ENCODE measurements at places on chromosomes 3 and 15.

- no peak overlapping the region for H3K4me3 ChIP-seq
- H3K27me3 ChIP-seq: no peaks in the 10 kb centered on the region
- no peaks in the 10 kb centered on the region for H3K4me1 ChIP-seq
- H3K36me3 ChIP-seq: no peaks in the 10 kb centered on the region
Observed at GRCh38 chr3:117763561-117763960, 1054.0 kb downstream of the TUSC7 start.

GRCh38 chr15:92636908-92637481, 18.6 kb downstream of the FAM174B start:
- H3K27ac ChIP-seq: no peak overlapping the region
- no peak overlapping the region for H3K4me3 ChIP-seq
- DNase-seq: peak; percentile 39
- peaks cover 6% of the 10 kb centered on the region for H3K4me1 ChIP-seq
- H3K27me3 ChIP-seq: no peaks in the 10 kb centered on the region
- H3K36me3 ChIP-seq: no peaks in the 10 kb centered on the region

DNA sequence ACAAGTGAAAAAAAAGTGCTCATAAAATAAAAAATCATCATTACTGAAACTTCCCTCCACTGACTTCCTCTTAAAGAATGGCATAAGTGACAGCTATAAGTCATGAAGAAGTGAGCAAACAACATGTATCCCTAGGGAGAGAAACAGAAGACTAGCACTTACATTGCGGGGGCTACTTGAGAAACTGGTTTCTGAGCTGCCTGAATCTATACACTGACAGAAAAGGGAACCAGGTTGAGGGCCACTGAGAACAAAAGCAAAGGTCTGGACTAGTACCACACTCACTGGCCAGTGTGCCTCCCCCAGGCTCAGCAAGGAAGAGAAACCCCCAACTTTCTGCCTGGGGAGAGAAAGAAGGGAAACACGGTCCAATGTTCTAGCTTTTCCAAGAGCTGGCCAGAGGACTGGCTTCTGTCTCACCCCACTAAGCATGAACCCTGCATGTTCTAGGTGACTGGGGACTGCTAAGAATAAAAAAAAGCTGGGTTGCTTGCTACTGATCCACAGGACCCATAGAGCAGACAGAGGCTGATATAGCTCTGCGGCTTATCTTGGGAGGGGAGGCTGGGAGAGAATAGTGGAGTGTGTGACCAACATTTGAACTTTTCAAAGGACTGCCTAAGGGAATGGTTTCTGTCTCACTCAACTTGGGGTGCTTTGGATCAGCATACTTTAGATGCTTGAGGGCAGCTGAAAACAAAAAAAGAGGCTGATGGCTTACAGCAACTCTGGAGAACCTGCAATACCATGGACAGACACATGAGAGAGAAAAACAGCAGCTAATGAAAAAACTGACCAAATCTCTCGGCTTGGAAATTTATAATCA, 8.1 kb downstream of the RAD18 start:
- no peak overlapping the region for H3K27ac ChIP-seq
- no peak overlapping the region for H3K4me3 ChIP-seq
- no peaks in the 10 kb centered on the region for H3K4me1 ChIP-seq

DNA sequence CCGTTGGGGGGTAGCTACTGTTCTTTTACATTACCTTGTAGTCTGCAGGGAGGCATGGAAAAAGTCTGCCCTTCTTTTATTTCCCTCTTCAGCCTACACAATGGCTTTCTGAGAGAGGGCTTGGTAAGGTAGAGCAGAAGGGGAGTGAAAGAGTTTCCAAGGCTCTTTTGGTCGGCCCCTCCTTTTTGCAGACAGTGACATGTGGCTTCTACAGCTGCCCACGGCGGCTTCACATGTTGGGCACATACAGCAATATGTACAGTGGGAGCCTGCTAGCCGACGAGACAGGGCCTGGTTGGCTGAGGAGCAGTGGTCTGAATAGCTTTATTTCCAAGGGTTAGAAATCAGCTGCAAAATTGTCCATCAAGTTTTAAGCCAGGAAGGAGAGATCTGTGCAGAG, 4.0 kb downstream of the INAFM2 start:
- peaks cover 9% of the 10 kb centered on the region for H3K4me1 ChIP-seq
- H3K4me3 ChIP-seq: no peak overlapping the region
- no peaks in the 10 kb centered on the region for H3K27me3 ChIP-seq
- no peak overlapping the region for H3K27ac ChIP-seq
- DNase-seq: no peak

DNA sequence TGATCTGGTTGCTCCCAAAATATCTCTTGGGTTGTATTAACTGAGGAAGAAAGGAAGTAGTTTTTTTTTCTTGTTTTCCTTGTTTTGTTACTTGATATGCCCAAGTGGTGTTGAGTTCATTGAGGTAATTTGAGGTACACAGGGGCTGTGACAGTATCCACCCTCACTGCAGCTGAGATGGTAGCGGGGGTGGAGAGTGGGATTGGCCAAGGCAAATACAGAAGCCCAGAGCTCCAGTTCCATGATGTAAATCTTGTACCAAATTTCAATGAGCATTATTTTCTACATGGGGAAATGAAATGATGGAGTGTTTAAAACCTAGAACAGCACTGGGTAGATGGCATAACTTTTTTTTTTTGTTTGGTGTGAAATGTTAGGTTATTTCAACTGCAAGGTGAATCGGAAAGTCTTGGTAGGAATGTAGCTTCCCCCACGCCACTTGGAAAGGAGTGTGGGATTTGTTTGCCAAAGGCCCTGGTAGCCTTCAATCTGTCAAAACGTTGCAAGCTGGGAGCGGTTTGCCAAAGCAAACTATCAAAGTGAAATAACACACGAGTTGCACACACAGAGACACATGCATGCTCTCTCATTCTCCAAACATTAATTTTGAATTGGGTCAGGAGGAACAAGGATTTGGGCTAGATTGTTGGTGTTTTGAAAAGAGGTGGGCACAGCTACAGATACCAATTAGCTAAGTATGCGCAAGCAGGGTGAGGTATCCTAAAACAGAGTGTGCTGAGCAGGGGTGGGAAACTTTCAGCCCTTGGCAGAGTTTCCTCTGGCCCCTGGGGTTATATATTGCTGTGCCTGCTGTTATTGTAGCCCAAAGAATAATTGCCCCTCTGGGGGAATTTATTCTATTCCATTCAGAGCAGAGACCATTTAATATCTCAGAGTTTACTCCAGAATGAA, 34.6 kb downstream of the THSD4 start:
- no peak overlapping the region for H3K4me3 ChIP-seq
- no peaks in the 10 kb centered on the region for H3K27me3 ChIP-seq
- no peaks in the 10 kb centered on the region for H3K4me1 ChIP-seq
- DNase-seq: no peak
- H3K27ac ChIP-seq: no peak overlapping the region

GRCh38 chr3:187291001-187291511, 481 bp downstream of the MASP1 start:
- no peaks in the 10 kb centered on the region for H3K36me3 ChIP-seq
- H3K27me3 ChIP-seq: no peaks in the 10 kb centered on the region
- DNase-seq: no peak
- no peak overlapping the region for H3K27ac ChIP-seq
- peak overlapping the region; percentile 31 for H3K4me3 ChIP-seq

GRCh38 chr15:73934281-73934680, 8.0 kb downstream of the LOXL1 start:
- H3K36me3 ChIP-seq: no peaks in the 10 kb centered on the region
- H3K27me3 ChIP-seq: no peaks in the 10 kb centered on the region
- no peak overlapping the region for H3K27ac ChIP-seq
- no peak for DNase-seq
- H3K4me3 ChIP-seq: no peak overlapping the region

GRCh38 chr3:72811571-72811970, 36.7 kb downstream of the SHQ1 start:
- H3K36me3 ChIP-seq: no peaks in the 10 kb centered on the region
- no peaks in the 10 kb centered on the region for H3K27me3 ChIP-seq
- H3K4me3 ChIP-seq: no peak overlapping the region
- no peak for DNase-seq
